Stimulated activated CD8-positive, alpha-beta memory T cell treated with anti-CD3 and anti-CD28 coated beads, Interleukin-7, amount 100 ng/mL, for 48 hours (primary cell): ENCODE measurements at places on chromosomes 6 and 20.

- DNase-seq, result no peak
These were observed 43.2 kb upstream of the ADGRF5 start for GRCh38 chr6:46964716-46965519.

DNA sequence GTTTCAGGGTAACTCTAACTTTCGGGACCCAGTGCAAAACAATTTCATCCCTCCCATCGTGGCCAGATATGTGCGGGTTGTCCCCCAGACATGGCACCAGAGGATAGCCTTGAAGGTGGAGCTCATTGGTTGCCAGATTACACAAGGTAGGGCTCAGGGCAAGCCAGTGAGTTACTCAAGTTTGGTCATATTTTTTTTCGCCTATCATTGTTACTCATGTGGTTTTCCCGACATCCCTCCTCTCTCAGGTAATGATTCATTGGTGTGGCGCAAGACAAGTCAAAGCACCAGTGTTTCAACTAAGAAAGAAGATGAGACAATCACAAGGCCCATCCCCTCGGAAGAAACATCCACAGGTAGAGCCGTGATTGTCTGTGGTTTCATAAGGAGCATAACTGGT, 58.2 kb downstream of the DCBLD1 start:
- DNase-seq, result no peak

DNA sequence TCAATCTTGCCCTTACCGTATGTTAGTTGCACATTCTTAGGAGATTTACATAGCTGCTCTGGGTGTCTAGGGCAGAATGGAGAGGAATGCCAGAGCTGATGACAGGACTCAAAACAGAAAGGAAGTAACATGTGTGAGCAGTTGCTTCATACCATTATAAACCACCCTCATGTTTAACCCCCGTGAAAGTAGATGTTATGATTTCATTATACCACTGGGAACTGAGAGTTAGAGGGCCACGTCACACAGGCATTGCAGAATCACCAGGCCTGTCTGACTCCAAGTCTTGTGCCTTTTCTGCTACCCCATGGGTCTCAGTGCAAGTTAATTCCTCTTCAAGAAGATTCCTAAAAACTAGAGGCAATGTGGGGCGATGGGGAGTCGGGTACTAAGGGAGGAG, 23.5 kb upstream of the SIM1 start:
- no peak for DNase-seq

DNA sequence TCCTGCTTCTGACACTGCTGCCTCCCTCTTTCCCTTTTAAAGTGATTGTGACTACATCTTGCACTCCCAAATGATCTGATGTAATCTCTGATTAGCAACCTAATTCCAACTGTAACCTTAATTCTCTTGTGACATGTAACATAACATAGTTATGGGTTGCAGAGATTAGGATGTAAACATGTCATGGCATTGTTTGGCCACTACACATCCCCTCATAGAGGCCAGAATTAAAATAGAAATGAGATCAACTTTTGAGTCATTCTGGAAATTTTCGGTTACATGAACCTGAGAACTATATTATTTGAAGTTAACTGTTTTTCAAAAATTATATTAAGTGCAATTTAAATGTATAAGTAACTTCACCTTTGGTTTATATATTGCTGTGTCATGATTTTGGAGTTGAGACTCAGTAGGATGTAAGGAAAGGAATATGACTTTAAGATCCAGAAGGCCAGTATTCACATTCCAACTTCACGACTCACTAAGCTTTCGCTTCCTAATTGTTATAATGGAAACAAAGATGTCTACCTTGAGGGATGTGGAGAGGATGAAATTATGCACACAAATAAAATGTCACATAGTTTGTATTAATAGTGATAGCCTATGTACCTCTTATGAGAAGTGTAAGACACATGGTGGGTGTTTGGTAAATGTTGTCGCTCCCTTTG, 611.9 kb upstream of the MAP3K7 start:
- DNase-seq, result no peak

GRCh38 chr6:67863346-67863745, 771.7 kb upstream of the ADGRB3 start:
- no peak for DNase-seq

DNA sequence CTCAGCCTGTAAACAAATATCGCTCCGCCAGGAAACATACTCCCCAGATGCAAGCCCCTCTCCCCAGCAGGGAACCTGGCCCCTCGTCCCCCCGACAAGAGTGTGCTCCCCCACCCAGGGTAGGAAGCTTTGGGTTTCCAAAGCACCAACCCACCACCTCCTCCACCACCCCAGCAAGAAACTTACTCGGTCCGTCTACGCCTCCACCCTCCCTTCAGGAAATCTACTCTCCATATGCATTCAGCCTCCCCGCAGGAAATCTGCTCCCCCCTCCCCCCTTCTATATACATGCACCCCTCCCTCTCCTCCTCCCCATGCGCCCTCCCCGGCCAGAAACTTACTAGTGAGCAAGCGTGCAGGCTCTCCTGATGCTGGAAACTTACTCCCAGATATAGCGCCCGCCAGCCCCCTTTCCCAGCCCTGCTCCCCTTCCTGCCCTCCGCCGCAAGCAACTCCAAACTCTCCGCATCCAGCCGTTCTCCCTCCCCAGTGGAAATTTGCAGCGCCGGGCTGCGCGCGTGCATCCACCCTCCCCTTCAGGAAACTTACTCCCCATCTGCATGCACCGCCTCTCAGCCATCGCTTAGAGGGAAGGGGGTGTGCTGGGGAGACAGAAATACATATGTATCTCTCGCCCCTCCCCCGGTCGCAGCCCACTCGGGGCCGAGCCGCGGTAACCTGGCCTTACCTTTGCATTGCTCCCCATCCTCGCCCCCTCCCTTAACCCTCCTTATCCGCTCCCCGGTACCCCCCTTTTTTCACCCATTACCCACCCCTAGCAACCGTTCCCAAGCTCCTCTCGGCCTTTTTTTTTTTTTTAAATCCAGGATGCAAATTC, at the start of gene TRERF1:
TSS of gene TRERF1 (minus strand) at position 594 of the 838 bp plus-strand sequence. CDS start 182,336 bp downstream, outside the sequence.
- no peak for DNase-seq

GRCh38 chr6:79810185-79810705, 137.1 kb downstream of the ELOVL4 start:
- no peak for DNase-seq

DNA sequence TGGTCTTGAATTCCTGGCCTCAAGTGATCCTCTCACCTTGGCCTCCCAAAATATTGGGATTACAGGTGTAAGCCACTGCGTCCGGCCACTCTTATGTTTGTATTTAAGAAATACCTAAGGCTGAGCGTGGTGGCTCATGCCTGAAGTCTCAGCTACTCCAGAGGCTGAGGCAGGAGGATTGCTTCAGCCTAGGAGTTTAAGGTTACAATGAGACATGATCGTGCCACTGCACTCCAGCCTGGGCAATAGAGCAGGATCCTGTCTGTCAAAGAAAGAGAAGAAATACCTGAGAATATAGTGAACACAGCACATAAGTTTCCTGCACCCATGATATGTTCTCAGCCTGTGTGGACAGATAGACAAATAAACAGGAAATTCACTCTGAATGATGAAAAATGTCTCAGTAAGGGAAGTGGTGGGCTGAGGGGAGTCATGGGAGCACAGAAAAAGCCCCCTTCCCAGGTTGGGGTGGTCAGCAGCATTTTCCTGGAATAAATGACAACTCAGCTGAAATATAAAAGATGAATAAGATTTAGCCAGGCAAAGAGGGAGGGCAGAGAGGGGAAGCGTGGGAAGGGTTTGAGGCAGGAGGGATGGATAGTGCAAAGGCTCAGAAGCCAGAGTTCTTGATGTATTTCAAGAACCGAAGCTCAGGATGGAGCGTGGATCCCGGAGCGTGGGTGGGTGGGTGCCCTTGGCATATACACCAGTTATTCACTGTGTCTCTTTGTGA, 13.8 kb upstream of the MMP9 start:
- no peak for DNase-seq

- DNase-seq, result no peak
These were observed 320.2 kb upstream of the SULF2 start for GRCh38 chr20:48105526-48105925.

- no peak for DNase-seq
These were observed 33.8 kb downstream of the DLGAP4 start for GRCh38 chr20:36339646-36340592.

- no peak for DNase-seq
These were observed 539.1 kb downstream of the CD83 start for GRCh38 chr6:14656649-14657048.

DNA sequence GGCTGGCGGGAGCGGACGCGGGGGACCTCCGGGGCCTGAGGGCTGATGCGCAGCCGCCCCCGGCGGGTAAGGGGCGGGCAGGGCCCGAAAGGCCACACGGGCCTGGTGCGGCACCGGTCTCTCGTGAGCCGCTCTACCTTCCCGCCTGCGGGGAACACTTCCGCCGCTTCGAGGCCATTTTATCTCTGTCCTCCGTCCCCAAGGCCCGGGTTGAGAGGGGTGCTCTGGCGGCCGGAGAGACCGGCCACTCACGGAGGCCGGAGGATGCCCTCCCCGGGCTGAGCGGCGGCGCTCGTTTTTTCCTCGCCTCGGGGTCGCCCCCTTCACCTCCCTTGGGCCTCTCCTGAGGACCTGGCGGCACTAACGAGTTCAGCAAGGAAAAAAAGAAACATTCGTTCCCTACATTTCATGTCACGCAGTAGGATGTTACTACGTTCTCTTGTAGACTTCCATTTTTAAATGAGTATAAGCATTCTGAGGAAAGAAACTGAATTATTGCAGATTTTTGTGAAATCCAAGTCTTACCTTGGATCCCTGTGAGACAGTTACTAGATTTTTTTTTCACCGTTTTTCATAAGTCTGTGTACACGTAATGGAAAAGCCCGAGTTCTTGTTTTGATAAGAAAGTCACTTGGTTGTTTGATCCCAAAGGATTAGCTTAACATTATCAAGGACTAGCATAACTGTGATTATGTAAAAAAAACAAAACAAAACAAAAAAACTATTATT, 575 bp downstream of the WTAP start:
- DNase-seq, result no peak

DNA sequence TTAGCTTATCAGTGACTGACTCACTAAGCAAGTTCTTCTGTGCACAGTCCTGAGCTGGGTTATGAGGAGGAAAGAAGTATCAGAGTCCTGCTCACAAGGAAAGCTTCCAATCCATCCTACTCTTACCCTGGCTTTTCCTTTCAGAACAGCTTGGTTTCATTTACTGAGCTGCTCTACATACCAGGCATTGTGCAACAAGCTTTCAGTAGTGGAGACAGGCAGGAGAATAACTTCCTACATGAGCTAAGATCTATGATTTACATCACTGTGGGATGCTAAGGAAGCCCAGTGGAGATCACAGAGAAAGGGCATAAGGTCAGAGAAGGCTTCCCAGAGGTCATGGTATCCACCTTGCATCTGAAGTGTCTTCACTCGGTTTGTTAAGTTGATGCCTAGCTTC, 144.5 kb downstream of the MAP3K7 start:
- no peak for DNase-seq

- no peak for DNase-seq
These were observed 590 bp downstream of the SLCO4A1 start for GRCh38 chr20:62642666-62643520.

DNA sequence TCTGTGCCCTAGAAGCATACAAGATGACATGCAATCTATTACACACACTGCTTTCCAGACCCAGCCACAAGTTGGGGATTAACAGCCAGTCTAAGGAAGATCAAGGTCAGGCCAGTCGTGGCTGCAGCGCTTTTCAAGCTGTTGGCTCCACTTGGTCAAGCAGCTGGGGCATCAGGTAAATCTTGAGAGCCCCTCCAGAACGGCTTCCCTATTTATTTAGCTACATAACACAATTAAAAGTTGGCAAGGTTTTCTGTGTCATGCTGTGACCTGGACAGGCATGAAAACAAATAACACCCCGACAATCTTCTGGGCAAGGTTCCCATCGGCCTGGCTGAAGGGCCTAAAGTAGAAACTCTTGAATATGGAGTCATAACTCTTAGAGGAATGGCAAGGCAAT, 524.3 kb downstream of the PRKN start:
- DNase-seq, result no peak

GRCh38 chr6:139655783-139656705, 281.6 kb upstream of the CITED2 start:
- DNase-seq, result no peak

DNA sequence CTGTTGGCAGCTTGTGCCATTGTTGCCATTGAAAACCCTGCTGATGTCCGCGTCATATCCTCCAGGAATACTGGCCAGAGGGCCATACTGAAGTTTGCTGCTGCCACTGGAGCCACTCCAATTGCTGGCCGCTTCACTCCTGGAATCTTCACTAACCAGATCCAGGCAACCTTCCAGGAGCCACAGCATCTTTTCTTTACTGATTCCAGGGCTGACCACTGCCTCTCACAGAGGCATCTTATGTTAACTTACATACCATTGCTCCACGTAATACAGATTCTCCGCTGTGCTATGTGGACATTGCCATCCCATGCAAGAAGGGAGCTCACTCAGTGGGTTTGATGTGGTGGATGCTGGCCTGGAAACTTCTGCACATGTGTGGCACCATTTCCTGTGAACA, 221.8 kb upstream of the FAM83B start:
- no peak for DNase-seq

DNA sequence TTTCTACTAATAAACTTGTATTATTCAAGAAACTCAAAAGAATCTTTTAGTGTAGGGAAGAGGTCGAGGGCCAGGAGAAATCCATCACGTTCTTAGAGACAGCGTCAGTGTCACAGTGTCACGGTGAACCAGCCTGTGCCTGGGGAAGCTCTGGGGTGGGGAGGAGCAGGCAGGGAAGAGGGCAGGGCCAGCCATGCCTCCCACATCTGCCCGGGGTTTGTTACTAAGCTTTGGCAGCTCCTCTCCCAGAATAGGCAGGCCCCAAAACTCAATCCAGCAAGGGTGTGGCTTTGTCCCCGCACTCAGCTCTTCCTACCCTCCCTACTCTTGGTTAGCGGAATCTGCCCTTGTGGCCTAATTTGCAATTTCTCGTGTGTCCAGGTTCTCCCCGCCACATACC, 72.9 kb downstream of the TCP11 start:
- DNase-seq, result no peak

DNA sequence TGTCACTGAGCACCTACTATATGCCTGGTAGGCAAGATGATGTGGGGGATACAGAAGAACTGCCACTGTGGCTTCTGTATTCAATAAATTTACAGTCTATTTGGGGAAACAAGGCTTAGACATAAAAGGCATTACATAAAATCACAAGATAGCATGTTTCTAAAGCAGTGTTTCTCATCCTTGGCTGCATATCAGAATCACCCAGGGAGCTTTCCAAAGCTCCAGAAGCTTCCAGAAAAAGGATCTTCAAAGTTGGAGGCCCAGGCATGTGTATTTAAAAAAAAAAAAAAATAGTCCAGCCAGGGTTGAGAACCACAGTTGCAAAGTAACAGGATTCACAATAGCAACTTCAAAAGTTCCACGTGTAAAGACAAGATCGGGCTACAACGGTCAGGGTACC, 112.4 kb upstream of the SPACA1 start:
- DNase-seq, result no peak

GRCh38 chr6:116485559-116486184, 24.5 kb downstream of the CALHM6 start:
- no peak for DNase-seq

DNA sequence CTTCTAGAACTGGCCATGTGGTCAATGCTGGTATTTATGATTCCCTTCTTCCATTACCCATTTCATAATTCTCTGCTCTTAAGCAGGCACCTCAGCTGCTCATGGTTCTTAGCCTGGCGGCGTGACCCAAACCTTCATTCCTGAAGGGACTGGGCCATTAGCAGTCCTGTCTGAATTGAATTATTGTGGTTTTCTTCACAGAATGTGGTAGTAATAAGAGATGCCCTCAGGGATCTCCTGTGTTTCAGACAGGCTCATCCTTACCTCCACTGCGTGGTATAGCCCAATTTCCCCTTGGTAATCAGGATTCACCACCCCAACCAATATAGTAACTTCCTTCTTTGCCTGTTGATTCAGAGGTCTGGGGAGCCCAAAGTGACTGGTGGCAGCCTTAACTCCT, 37.6 kb downstream of the PKIB start:
- DNase-seq, result no peak
